ENCODE measurements at places on chromosomes 4 and X. TPM values are rescaled to one million over a fixed set of nuclear protein-coding genes. Genes with fewer than 3 reads are reported as not detected.

The MAGEE1 gene
- 2.8 TPM for total RNA-seq

The RBMXL3 gene
- total RNA-seq = not detected

The PLAC8 gene
- total RNA-seq = 182 TPM

DNA sequence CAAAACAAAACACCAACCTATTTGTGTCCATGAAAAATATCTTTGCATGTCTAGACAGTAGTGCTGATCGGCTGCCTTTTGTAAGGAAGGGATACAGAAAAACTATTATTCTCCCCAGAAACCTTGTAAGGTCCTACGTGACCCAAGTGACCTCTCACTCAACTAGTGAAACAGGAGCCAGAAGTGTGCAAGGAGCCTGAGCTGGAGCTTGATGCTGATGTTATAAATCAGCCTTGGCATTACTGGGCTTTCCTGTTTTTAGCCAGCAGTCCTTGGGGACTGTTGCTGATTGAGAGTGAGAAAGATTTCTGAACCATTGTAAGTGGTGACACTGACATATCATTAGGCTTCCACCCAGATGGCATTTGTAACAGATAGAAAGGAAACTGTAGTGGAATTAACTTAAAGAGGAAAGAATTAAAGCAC lies 100.8 kb upstream of the LIMCH1 start:
- H3K36me3 ChIP-seq = no peaks in the 10 kb centered on the region
- DNase-seq = no peak
- H3K4me1 ChIP-seq = no peaks in the 10 kb centered on the region
- H3K27ac ChIP-seq = no peak overlapping the region

Data from activated CD4-positive, alpha-beta memory T cell treated with anti-CD3 and anti-CD28 coated beads, Interleukin-2, amount 10 ng/mL, durations not matched to agents 7 days and 5 days (primary cell).